ENCODE measurements at places on chromosomes 2 and 18.

DNA sequence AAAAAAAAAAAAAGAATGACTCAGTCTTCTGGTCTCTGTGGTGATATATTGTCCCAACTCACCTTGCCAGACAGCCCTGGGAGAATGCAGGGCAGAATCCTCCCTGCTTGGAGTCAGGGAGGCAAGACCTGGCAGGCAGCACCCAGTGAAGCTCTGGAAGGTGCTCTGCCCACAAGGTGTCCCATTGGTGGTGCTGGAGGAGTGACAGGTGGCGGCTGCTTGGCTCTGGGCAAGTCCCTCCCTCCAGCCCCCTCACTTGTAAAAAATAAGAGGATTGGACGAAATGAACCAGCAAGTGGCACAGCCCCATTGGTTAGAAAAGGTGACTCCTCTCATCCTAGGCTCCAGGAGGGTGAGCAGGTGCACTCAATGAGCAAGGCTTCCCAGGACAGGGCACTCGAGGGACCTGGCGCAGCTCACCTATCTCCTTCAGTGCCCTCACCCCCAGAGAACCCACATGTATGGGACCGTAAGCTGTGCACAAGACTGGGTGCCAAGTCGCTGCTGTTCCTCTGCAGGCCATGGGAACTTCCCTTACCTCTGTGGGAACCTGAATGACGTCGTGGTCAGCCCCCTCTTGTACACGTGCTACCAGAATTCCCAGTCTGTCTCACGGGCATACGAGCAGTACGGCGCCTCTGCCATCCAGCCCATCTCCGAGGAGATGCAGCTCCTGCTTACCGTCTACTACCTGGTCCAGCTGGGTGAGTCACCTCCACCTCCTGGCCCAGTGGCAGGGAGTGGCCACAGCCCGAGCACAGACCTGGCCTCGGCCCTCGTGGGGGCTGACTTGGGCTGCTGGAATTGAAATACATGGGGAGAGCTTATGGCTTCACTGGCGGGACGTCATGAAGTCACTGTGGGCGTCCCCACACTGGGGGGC is 54.6 kb downstream of the GREB1 start:
- DNase-seq = no peak

DNA sequence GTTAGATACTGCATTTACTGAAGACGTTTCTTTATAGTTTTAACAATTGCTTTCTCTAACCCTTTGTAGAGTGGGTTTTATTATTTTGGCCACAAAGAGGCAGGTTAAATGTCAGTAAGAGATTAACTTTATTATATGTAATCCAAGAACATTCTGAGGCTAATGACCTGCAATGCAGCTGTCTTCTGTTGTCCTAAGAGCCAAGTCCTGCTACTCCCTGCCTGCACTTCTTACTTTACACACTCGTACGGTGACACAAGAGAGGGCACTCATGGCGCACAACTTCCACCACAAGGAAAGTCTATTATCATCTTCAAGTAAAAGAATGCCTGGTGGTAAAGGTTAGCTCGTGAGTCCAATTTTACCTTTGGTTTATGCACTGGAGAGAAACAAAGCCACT is 471.0 kb upstream of the HNMT start:
- DNase-seq = no peak

- no peak for DNase-seq
Measured at GRCh38 chr2:193738892-193739291, 1544.2 kb upstream of the TMEFF2 start.

GRCh38 chr2:219636941-219637841 is 9.8 kb downstream of the SLC4A3 start:
- no peak for DNase-seq

DNA sequence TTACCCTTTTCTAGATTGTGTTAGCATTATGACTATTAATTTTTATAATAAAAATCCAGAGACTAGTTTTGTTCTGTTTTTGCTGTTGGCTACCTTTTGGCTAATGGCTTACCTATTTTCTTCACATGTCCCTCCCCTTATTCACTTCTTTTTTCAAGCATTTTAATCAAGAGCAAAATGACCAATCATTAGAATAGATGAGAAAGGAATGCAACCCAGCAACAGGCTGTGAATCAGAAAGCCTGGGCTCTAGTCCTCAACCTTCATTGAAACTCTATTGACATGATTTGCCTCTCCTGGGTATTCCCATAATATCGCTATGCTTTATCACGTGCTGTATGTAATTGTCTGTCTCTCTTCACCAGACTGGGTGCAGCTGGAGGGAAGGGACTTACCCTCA is 370.1 kb downstream of the IRS1 start:
- no peak for DNase-seq

DNA sequence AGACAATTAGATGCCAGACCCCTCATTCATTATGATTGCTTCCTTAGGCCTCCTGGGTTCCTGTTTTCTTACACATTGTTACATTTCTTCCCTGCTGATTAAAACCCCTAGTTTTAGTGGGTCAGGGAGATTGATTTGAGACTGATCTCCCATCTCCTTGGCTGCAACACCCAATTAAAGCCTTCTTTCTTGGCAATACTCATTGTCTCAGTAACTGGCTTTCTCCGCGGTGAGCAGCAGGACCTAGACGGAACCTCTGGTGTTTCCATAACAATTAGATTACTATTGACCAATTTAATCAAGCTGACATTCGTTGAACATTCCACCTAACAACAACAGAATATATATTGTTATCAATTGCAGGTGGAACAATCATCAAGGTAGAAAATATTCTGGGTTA is 1676.4 kb upstream of the SLC39A10 start:
- no peak for DNase-seq

DNA sequence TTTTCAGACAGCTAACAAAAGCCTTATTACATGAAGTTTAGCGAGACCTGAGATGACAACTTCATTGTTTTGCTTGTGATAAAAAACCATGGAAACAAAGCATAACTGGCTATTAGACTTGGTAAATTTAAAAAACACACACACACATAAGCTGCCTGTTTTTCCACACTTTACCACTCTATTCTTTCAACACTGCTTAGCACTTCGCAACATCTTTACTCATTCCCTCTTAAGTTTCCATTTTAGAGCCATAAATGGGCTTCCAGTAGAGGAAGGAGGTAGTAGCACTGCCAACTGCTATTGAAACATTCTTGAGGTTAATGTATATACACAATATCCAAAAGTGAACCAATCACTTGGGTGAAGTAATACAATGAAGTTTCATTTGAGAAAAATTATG is 54.1 kb downstream of the BAZ2B start:
- no peak for DNase-seq

DNA sequence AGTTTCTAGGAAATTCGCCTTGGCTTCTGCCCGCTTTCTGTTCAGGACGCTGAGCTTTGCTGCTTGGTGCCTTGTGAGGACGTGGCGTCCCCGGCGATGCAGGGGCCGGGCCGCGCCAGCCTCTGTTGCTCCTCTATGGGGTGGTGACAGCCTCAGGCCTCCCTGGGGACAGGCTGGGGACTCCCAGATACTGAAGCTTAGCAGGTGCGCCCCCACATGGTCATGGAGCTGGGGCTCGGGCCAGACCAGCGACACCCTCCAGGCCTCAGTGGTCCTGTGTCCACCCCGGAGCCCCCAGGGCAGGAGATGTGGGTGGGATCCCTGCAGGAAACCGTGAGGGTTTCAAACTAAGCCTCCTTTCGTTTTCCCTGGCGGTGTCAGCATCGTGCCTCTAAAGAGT is 29.2 kb downstream of the KCNG2 start:
- DNase-seq = no peak

- no peak for DNase-seq
Measured at GRCh38 chr18:46262856-46263255, 158.7 kb downstream of the HAUS1 start.

DNA sequence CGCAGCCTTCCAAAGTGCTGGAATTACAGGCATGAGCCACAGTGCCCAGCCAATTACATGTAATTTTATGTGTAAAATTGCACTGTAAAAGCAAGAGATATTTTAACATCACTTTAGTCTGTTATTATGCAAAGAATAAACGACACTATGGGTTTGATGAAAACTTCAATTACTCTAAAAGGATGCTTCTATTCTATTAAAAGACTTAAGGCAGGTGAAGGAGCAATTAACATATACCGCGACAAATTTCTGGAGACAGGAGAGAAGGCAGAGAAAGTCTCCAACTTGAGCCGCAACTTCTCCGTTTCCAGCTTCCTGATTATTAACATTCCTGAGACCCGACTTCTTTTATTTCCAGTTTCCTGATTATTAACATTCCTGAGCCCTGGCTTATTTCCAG is 53.7 kb downstream of the FAM210A start:
- no peak for DNase-seq

GRCh38 chr18:40555914-40556313 is 1399.1 kb upstream of the PIK3C3 start:
- DNase-seq = no peak

DNA sequence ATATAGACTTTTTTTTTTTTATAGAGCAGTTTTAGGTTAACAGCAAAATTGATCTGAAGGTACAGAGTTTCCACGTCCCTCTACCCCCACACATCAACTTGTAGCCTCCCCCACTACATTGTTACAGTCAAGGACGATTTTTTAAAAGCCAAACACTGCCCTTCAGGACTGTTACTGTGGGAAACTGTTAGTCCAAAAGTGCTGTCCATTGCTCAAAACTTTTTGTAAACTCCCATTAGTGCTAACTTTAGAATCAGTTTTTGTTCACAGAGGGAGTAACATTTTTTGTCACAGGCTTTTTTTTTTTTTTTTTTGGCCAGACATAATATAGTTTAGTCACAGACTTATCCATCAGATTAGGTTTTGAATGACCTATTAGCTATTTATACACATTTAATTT is 24.1 kb downstream of the ELP2 start:
- no peak for DNase-seq

DNA sequence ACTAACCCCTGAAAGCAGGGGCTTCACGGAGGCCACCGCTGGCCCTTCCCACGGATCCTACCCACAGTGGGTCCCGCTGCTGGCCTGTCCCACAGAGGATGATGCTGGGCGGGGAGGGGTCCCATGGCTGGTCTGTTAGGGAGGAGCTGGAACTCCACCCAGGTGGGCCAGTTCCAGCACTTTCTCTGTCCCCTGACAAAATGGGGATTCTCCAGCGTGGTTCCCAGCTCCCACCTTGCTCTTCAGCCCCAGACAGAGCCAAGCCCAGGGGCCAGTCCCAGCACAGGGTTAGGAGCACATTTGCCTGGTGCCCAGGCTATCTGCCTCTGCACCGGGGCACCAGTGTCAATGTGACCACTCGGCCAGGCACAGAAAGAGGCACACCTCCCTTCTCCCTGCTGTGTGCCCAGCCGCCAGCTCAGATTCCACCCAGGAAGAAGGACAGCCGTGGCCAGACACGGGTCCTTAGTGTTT is 50.0 kb downstream of the ANKMY1 start:
- DNase-seq = no peak

DNA sequence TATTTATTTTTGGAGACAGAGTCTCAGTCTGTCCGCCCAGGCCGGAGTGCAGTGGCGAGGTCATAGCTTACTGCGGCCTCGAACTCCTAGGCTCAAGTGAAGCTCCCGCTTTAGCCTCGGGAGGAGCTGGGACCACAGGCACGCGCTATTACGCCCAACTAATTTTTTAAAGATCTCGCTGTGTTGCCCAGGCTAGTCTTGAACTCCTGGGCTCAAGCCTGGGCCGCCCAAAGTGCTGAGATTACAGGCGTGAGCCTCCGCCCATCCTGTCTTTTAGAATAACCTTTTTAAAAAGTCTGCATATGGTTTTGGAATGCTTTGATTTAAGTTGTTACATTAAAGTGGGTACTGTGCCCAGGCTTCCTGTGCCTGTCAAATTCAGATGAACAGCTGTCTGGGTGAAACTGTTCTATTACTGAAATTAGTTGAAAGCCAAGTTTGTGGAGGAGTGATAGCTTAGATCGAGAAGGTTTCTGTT is 944 bp downstream of the RAB3GAP1 start:
- DNase-seq = no peak

DNA sequence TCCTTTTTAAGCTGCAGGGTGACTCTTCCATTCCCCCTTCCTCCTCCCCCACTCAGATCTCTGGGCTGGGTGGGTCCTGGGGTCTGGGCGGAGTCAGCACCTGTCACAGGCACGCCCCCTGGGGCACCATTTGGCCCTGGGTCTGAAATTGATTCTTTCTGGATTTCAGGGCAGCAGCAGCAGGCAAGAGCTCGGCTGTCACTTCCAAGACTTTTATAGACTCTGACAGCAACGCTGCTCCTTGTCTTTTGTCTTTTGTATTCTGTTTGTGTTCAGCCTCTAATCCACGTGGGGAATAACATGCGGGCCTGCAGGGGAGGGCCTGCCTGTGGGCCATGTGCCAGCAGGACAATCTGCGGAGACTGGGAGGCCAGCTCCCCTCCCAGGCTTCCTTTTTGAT is 3.9 kb downstream of the BOD1L2 start:
- no peak for DNase-seq

GRCh38 chr2:239918749-239919148 is 106.4 kb downstream of the NDUFA10 start:
- no peak for DNase-seq

DNA sequence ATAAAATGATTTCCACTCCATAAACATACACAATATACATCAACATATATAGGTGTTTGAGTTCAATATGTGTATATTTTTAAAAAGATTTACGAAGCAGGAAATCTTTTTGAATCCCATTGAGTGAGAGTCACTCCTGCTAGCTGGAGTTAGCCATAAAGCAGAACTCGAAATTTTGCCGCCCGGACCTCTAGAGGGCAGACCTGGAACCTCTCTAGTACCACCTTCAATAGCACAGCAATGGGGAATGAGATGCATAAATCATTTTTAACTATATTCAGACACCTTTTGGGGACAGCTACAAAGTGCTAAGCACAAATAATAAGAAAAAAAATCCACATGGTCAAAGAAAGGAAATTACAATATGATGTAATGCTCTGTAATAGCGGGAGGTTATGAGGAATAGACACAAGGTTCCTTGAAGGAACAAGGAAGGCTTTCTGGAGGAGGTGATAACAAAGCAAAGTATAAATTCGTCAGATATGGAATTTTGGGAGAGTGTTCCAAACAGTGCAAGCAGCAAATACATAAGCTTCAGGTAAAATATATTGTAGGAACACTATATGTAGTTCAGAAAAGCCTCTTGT is 533.4 kb downstream of the ERBB4 start:
- DNase-seq = no peak

DNA sequence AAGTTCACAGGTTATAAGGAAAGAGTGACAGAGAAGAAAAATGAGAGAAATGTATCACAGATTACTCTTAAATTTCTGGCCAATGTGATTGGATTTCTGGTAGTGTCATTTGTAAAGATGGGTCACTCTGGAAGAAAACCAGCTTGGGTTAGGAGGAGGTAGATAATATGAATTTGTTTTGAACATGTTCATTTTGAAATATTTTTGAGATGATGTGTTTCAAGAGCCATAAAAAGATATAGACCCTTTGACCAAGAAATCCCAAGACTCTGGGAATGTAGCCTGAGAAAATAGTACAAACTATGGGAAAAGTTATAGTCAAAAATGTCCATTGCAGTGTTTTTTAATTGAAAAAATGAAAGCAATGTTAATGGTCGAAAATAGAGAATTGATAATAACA is 70.7 kb downstream of the CALCRL start:
- no peak for DNase-seq

- no peak for DNase-seq
Measured at GRCh38 chr2:31246184-31246852, 12.4 kb downstream of the EHD3 start.
